ENCODE measurements at places on chromosomes 11 and 22.

GRCh38 chr11:19511413-19512183, 201.0 kb upstream of the NAV2 start:
- no peak for DNase-seq

GRCh38 chr11:46697723-46698122, 2.7 kb downstream of the ARHGAP1 start:
- DNase-seq: no peak

GRCh38 chr11:63622323-63622722, 8.1 kb upstream of the PLAAT3 start:
- no peak for DNase-seq

GRCh38 chr22:27632451-27633295, 168.9 kb downstream of the MN1 start:
- no peak for DNase-seq
